SK-N-MC (cell line): ENCODE measurements at places on chromosomes 12 and 14.

GRCh38 chr12:24798335-24798734 is 150.6 kb downstream of the BCAT1 start:
- DNase-seq: no peak

DNA sequence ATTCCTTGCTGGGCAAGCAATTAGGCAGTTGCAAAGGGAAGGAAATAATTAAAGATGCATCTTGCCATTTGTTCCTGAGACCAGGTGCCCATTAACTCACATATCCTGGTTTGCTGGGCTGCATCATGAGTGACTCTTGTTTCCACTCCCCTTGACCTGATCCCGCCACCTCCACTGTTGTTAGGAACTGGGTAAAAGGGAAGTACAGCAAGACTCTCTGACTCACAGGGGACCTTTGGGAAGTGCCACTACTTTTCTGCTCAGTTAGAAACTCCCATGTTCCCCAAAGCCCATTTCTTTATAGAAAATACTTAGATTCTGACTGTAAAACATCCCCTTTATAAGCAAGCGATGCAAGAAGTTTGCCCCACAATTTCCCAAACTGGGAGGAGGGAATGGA is 186.0 kb upstream of the BCL2L14 start:
- no peak for DNase-seq

GRCh38 chr12:113683574-113683973 is 211.9 kb upstream of the LHX5 start:
- DNase-seq: no peak

DNA sequence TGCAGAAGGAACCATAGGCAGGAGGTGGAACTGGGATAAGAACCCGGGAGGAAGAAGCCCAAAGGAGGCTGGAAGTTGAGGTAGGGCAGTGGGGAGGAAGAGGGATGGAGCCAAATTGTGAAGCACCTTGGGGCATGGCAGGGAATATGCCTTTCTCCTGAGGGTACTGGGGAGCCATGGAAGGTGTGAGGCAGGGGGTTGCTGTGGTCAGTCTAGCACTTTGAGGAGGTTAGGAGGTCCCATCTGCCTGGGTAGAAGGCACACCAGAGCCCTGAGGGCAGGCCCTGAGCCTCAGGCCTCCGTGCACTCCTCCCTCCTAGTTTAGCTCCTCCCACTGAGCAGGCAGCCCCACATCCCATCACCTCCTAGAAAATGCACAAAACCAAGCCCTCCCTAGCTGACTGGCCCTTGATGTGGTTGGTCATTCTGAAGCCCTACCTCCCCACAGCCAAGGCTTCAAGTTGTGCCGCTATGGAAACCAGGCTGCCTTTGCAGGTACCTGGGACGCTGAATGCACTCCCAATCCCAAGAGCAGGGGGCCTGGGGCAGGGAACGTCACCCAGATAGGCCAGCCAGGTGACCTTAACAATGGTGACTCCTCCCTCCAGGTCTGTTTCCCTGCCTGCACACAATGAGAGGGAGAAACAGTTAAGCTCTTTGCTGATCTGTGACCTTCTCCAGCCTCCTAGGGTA is 15.1 kb downstream of the PHETA1 start:
- no peak for DNase-seq

DNA sequence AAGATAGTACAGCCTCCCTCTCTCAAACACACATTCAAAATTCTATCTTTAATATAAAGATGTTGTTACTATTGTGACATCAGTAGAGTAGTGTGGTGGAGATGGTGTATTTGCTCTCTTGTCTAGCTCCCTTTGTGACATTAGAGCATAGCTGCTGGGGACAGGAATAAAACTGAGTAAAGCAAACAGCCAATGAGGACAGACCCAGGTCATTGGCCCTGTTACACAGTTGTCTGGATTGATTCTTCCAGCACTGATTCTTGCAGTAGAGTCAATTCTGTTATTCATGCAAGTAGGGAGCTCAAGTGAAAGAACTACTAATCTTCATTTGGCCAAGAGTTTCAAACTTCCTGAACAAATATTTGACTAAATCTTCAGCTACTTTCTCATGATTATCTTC is 72.4 kb downstream of the SCN8A start:
- DNase-seq: no peak

DNA sequence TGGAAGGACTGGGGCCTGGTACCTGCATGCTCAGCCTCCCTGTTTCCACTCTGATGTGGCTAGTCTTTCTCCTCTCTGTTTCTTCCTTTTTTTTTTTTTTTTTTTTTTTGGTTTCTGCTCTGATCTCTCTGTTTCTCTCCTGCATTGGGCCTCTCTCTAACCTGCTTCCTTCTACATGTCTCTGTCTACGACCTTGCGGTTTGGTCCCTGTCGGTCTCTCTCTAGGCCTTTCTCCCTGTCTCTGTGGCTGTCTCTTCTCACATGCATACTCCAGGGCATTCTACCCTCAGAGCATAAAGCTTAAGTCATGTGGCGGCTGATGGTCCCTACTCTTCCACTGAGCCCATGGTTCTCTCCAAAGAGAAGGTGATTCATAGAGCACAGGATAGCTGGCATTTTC is 1096.6 kb downstream of the BCL11B start:
- DNase-seq: no peak

DNA sequence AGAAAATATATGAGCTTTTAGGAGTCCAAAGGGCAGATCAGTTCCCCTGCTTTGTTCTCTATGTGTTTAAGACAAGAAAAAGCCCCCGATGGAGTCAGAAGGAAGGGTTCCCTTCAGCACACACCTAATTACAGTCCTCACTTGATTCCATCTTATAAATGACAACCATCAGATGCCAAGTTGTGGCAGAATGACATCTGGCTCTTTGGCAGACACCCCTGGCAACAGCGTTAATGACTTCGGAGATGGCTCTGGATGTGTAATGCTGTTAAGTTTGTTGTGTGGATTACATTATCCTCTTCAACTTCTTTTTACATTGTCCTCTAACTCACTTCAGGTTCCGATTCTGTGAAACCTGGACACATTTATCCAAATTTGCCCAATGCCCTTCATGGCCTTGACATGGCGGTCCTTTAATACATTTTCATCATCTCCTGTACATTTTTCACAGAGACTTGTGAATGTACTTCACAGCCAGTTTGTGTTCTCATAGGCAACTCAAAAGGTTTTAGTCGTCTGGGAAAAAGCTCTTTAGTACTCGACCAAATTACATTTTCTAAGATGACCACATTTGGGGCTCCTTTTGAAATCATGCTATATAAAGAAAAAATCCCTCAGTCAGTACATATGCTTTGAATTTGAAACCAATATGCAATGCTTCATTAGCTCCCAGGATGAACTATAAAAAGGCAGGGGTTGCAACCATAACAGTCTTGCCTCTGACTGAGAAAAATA is 667.8 kb downstream of the NOVA1 start:
- DNase-seq: no peak

DNA sequence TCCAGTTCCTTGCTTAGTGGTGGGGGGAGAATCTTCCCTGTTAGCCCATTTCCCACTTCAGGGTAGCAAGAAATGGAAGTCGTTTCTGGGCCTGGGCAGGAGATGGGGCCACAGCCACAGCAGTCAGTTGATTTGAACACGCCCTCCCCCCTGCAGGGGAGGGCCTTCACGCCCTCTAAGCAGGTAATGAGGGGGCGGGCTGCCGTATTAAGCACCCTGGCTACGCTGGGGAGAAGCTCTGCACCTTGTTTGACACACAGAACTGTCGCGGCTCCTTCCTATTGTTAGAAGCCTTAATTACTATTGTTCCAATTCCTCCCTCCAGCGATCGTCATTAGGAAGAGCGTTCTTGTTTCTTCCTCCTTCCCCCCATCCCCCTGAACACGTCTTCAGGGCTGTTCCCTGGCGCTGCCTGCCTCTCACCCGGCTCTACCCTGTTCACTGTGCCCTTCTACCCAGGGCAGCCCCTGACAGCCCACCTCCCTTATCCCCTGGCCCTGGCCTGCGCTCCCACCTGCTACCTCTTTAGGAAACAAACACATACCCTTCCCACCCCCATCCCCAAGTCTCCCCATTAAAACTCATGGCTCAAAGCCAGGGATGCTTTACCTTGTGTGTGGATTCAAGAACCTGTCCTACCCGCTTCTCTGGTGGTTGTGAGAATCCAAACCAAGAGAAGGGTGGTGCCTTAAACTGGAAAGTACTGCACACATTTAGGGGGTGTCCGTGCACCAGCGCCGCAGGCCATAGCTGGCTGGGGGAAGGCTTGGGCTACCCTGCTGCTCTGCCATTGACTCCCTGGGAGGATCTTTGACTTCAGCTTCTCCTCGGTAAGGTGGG is 137.6 kb downstream of the TSPAN9 start:
- DNase-seq: no peak

DNA sequence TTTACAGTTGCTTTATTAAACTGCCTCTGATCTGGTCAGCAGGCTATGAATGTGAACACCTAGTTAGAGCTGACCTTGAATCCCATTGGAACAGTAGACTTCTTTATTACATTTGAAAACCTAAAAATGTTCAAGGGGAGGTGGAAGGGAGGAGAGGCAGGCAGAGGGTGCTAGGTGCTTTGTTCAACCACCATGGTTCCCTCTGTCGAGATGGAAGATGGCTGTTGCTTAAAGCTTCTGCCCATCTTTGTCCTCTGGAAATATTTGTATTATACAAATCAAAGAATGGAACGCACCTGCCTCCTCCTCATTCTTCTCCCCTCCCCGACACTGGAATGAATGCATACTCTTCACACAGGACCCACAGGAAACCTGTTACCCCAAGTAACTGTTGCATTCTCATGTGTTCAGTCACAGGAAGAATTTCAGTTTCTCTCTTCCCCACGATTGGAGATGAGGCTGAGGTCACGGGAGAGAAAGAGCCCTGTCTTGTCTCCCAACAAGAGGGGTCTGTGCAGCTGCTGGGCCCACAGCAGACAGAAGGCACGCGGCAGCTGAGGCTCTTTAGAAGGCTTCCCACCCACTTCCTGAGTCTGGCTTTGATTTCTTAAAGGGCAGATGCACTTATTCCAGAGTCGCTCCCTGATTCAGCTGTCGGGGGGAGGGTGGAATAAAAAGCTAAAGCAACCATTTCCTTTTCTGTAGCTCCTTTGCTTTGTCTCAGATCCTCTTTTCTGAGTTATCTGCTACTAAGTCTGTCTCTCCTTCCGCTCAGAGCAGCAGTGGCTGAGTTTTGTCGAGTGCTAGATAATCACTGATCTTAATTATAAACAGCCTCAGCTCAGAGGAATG is 217.9 kb upstream of the BTG1 start:
- DNase-seq: peak; percentile 34

DNA sequence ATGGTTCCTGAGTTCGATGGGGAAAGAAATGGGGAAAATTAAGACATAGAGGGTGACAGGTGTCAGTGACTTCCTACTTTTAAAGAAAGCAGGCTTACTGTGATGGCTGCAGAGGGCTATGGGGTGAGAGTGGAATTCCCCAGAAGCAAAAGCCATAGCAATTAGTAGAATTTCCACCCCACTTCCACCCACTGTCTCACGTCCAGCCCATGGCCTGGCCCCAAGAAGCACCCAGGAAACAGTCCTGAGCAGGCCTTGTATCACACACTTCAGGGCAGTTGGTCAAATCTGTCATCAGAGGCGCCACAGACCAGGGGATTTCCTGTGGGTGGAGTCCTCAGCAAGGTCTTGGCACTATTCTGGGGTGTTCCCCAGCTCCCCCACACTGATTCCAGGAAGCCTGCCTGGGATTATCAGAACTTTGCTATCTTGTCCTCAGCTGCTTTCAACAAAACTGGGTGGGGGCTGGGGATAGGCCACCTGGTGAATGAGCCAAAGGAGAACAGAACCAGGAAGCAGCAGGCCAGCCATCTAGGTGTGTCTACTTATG is 120.1 kb upstream of the CCND2 start:
- DNase-seq: no peak

GRCh38 chr14:104977681-104978653 is at the start of gene AHNAK2:
TSS of gene AHNAK2 (minus strand) at chr14:104978374. CDS start at chr14:104978237, 137 bp downstream.
- no peak for DNase-seq

GRCh38 chr12:87778065-87778464 is 251.1 kb downstream of the C12orf50 start:
- no peak for DNase-seq

- DNase-seq: no peak
These were observed 58.7 kb downstream of the LRRC74A start for GRCh38 chr14:76884853-76885276.

- no peak for DNase-seq
These were observed 15.4 kb upstream of the TMEM120B start for GRCh38 chr12:121697093-121697698.

DNA sequence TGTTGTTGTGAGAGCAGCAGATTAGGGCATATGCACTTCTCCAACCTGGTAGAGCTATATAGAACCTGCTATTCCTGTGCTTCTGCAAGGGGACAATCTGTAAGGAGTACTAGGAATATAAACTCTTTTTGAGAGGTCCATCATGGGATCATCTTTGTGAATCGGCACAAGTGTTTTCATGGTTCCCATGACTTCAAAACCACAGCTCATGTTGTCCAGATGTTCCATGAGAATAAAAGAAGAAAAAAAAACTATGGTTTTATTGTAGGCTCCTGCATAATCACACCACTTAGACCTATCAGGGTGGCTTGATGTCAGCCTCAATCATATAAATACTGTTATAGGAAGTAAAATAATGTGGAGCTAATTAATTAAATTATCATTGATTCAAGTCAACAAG is 311.4 kb upstream of the ATP2B1 start:
- DNase-seq: no peak
